Kidney (tissue), 22 donors: ENCODE measurements at places on chromosomes 1 and 21. TPM values are rescaled to one million over a fixed set of nuclear protein-coding genes. Genes with fewer than 3 reads are reported as not detected.

GRCh38 chr1:170676628-170677027 is 12.7 kb downstream of the PRRX1 start:
- no peaks in the 10 kb centered on the region for H3K4me1 ChIP-seq
- no peak overlapping the region for H3K4me3 ChIP-seq
- peaks cover 19% of the 10 kb centered on the region for H3K27me3 ChIP-seq
- no peak overlapping the region for H3K27ac ChIP-seq

- H3K4me3 ChIP-seq, result no peak overlapping the region
- no peaks in the 10 kb centered on the region for H3K27me3 ChIP-seq
- DNase-seq, result no peak
- H3K27ac ChIP-seq, result no peak overlapping the region
- H3K36me3 ChIP-seq, result no peaks in the 10 kb centered on the region
Observed at GRCh38 chr1:108504447-108504846, 54.3 kb downstream of the NBPF6 start.

DNA sequence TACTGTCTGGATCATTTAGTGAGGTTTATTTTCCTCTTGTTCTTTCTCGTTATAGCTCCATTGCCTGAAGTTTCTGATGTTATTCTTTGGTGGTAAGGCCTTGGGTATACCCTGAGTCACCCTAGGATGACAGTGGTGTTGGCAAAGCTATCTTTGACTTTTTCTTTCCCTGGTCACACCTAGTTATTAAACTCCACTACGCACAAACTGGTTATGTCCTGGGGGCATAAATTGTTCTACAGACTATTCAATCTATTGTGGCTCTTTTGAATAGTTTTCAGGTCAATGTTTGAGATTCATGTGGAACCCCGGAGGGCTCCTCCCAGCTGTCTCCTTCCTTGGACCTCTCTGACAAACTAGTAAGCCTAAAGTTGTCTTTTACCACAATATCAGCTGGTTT is 157.7 kb downstream of the SLC35F3 start:
- no peak overlapping the region for H3K4me3 ChIP-seq
- no peaks in the 10 kb centered on the region for H3K4me1 ChIP-seq
- H3K36me3 ChIP-seq, result no peaks in the 10 kb centered on the region
- H3K27me3 ChIP-seq, result no peaks in the 10 kb centered on the region

DNA sequence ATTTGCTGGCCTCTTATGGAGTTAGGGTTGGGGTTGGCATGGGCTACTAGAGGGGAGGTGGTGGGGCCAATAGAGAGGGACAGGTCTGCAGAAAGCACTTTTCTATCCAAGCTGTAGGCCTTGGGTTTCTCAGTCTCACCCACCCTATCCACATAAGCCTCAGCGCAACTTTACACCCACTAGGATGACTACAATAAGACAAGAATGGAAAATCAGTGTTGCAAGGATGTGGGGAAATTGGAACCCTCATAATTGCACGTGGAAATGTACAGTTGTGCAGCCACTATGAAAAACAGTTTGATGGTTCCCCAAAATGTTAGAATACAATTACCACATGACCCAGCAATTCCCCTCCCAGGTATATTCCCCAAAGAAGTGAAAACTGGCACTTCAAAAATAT is 14.0 kb upstream of the GSTM4 start:
- H3K4me1 ChIP-seq, result no peaks in the 10 kb centered on the region
- no peak overlapping the region for H3K4me3 ChIP-seq
- H3K27me3 ChIP-seq, result no peaks in the 10 kb centered on the region

DNA sequence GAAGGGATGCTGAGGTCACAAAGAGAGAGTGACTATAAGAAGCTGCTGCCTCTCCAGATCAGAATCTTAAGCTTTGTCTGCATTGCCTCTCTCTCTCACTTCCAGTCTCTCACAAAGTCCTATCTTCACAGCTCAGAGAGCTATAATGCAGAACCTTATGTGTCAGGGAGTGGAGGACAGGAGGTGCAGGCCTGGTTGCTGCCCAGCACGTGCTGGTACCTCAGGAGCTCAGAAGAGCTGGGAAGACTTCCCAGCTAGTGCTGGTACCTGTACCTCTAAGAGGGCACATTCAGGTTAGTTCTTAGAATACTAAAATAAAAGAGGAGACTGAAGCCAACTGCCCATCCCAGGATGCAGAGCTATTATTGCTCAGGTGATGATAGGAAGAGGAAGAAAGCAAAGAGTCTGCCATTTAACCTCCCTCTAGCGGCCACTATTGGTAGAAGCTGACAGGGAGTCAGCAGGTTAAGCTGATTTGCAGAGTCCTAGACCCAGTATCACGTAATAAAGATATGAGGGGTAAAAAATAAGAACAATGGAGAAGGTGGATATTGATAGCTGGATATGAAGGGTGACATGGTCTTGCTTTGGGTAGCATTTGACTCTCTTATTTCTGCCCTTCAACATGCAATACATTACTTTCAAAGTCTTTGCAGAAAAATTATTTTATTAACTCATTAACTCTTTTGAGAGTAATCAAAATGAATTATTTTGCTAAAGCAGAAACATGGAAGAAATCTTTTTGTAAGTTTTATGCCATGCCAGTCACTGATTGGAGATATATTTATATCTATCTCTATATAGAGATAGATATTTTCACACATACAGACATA is 138.1 kb upstream of the HMCN1 start:
- no peaks in the 10 kb centered on the region for H3K36me3 ChIP-seq
- peak; percentile 39 for DNase-seq
- no peak overlapping the region for H3K4me3 ChIP-seq
- no peaks in the 10 kb centered on the region for H3K27me3 ChIP-seq
- no peak overlapping the region for H3K27ac ChIP-seq

GRCh38 chr1:51270751-51271150 is 34.7 kb downstream of the RNF11 start:
- no peak overlapping the region for H3K4me3 ChIP-seq
- H3K27ac ChIP-seq, result no peak overlapping the region
- no peak for DNase-seq
- no peaks in the 10 kb centered on the region for H3K27me3 ChIP-seq
- H3K36me3 ChIP-seq, result no peaks in the 10 kb centered on the region

The MAN1C1 gene
- 65.5 TPM for polyA plus RNA-seq
